ENCODE measurements at places on chromosomes 12 and 14.

- no peak for DNase-seq
Measured at GRCh38 chr14:54589843-54590242, 22.9 kb downstream of the SAMD4A start.

DNA sequence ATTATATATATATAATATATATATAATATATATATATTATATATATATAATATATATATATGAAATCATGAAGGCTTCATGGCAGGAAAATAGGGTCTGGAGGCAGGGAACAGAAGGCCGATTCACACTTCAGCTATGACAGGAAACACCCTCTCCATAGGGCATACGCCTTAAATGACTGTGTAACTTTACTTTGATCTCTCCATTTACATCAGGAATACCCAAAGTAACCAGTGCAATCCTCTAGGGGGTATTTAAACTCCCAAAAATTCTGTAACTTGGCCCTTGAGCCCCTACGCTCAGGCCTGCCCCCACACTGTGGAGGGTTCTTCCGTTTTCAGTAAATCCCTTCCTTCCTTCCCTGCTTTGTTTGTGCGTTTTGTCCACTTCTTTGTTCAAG is 40.4 kb upstream of the PPP2R5C start:
- DNase-seq, result no peak

DNA sequence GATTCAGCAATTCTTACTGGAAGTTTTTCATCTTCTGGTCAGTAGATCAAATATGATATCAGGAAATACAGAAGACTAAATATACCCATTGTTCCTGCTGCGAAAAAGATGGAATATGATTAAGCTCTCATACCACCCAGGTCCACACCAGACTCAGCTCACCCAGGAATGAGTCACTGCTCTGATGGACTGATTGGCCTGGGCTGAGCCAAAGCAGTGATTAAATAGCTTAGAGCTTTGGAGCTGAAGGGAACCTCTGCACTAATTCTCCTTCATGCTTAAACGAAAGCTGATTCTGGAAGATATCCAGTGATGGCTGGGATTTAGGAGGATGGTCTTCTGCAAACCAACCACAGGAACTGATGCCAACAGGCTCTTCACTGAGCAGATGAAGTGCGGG is 62.0 kb upstream of the SYT1 start:
- DNase-seq, result no peak

DNA sequence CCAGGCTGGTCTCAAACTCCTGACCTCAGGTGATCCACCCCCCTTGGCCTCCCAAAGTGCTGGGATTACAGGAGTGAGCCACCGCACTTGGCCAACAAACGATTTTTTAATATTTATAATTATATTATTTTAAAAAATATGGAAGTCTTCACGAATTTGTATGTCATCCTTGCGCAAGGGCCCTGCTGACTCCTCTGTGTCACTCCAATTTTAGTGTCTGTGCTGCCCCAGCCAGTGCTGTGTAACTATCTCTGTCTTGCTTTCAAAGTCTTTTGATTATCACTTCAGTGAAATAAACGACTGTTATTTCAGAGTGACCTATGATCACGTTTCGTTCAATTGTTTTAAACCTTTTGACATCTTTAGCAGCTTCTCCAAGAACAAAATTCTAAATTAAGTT is 13.1 kb upstream of the MMP17 start:
- DNase-seq, result no peak

- no peak for DNase-seq
Measured at GRCh38 chr14:91606851-91607250, 96.7 kb upstream of the PPP4R3A start.

DNA sequence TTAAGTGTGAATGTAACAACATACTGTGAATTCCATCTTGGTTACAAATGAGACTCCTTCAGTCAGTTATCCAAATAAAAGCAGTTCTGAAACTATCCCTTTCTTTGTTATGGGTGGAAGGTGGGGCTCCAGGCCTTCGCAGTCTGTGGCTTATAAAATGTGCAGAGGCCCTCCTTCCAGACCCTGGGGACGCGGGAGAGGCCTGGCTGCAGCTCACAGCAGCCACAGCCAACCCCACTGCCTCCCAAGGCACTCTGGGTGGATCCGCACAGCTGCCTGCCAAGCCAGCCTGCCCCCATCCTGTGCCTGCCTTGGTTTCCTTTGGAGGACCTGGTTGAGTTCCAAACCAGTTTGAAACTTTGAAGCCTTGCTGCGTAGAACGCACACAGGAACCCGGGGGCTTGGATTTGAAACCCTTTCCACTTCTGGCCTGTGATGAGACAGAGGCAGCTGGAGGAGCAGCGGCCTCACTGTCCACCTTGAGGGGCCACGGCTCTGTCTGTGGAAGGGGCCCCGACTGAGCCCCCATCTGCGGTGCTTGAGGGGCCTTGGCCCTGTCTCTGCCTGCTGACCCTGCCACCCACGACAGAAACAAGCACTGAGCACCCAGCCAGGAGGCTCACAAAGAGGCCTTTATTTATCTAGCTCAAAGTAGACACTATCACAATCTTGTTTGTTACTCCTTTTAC is 30.4 kb downstream of the CCNK start:
- DNase-seq, result peak; percentile 53

DNA sequence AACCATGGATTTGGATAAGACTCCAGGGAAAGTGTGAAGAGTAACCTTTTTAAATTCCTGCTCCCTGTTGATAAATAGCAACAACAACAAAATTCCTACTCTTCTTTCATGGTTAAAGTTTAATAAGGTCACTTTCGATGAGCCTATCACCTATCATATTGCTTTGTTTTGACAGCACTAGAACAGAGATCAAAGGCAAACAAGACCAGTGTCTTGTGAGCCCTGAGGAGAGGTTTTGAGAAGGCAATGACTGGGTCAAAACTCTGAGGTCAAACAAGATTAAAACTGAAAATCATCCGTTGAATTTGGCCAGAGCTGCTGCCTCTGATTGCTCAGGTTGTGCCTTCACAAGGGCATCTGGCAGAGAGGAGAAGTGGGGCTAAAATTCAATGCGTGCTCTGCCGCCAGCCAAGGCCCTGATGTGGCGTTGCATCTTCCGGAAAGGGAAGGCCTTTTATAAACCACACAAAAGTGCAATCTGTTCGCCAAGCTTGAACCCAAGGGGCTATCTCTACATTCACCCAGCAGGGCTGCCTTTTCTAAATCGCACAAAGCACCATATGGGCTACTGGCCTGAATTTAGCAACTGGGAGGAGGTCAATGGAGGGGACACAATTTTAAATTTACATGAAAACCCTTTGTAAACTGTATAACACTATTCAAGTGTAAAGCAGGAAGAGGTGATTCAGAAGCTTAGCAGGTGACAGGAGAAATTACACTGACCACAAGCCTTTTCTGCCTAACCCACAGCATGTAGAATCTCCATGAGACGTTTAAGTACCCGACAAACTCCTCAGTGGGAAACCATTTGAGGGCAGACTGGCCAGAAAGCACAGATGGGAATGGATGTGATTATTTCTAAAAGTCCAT is 140.8 kb downstream of the DAD1 start:
- no peak for DNase-seq

DNA sequence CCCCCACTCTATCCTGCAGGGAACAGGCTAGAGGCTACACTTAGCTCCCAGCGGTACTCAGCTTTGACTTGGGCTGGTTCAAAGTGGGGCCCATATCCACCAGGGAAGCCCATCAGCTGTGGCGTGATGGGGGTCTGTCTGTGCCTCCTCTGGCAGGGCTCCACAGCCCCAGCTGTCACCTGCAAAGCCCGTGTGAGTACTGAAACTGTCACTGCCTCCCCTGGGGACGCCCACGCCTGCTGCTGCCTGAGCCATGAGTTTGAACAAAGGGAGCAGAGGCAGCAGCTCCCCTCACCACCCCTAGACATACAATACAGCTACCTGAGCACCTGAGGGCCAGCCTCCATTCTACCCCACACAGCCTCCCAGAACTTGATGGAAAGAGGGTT is 5.0 kb downstream of the REM2 start:
- no peak for DNase-seq

- DNase-seq, result no peak
Measured at GRCh38 chr14:24232645-24233537, at the start of gene GMPR2. TSS of gene GMPR2 (plus strand) at chr14:24232929. CDS start at chr14:24233254, 325 bp downstream.

GRCh38 chr14:77026166-77026929 is 2.2 kb downstream of the IRF2BPL start:
- DNase-seq, result no peak

- peak; percentile 16 for DNase-seq
Measured at GRCh38 chr14:57833323-57833722, 32.6 kb downstream of the SLC35F4 start.

GRCh38 chr12:53067074-53067992 is 11.9 kb downstream of the SPRYD3 start:
- DNase-seq, result no peak

- no peak for DNase-seq
Measured at GRCh38 chr14:96166461-96167223, 38.0 kb upstream of the BDKRB2 start.

DNA sequence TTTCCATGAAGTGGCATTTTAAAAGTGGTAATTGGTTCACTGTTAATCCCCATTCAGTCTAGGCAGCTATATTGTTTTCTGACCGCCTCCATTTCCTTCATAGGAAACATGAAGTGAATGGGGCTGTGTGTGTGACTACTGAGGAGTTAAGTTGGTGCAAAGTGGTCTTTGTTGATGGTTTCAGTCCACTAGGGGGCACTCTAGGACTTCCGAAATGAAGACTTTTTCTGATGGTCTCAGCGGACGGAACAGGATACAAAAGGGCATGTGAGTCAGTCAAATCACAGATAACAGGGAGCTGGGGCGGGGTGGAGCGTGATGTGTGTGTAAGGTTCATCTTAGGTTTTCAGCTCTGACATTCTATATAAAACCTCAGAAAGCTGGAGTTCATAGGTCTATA is 240.1 kb upstream of the OR4E1 start:
- peak; percentile 50 for DNase-seq

- no peak for DNase-seq
Measured at GRCh38 chr12:109951751-109952150, 44.4 kb downstream of the GIT2 start.

GRCh38 chr12:48163150-48163747 is 5.9 kb upstream of the ASB8 start:
- no peak for DNase-seq

- DNase-seq, result no peak
Measured at GRCh38 chr12:119334430-119335170, at the start of gene CCDC60. TSS of gene CCDC60 (plus strand) at chr12:119334729. CDS start at chr12:119335177, 448 bp downstream.

GRCh38 chr12:49965836-49966235 is 4.2 kb downstream of the AQP5 start:
- DNase-seq, result no peak

- no peak for DNase-seq
Measured at GRCh38 chr12:62873116-62873825, 61.7 kb downstream of the PPM1H start.

DNA sequence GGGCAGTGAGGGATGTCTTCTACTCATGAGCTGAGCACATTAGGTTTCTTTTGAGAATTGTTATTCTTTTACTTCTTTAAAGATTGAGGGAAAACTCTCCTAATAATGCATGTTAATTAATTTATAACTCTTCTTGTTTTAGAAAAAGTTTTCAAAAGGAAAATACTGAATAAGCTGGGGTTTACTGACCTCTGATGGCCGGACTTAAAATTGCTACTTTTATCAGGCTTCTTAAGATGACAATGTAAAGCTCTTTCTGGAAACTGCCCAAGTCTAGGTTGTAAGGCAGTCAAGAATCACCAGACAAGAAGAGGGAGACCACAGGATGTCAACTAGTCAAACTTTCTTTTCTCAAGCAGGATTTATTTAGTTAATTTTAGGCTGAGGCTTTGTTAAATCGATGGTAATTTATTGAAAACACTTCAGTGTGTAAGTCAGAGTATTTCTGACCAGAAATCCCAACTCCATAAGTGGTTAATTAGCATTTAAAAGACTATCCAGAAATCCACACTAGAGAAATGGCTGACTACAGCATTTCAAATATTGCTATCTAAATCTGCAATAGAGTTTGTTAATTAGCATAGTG is 82.1 kb downstream of the AVPR1A start:
- DNase-seq, result no peak

DNA sequence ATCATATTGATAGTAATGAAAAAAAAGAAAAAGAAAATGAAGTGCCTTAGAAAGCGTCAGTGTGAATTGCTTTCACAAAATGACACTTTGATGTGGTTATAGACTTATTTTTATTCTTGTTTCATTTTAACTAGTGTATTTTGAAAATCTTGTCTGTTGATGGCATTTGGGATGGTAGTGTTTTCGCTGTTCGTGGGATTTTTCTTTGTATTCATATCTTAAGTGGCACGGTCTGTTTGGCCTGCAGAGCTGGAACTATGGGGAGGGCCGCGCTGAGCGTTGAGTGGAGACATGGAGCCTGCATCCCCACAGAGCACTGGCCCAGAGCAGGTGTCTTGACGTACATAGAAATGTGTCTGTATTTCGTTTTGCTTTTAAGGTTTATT is 61.6 kb downstream of the WDR20 start:
- no peak for DNase-seq

GRCh38 chr12:80756875-80757274 is 40.2 kb downstream of the MYF5 start:
- no peak for DNase-seq

- no peak for DNase-seq
Measured at GRCh38 chr12:92469837-92470236, 233.0 kb upstream of the PLEKHG7 start.

- DNase-seq, result no peak
Measured at GRCh38 chr14:80522411-80522810, 311.1 kb upstream of the DIO2 start.

- no peak for DNase-seq
Measured at GRCh38 chr12:126342866-126343265, 1277.6 kb downstream of the AACS start.

DNA sequence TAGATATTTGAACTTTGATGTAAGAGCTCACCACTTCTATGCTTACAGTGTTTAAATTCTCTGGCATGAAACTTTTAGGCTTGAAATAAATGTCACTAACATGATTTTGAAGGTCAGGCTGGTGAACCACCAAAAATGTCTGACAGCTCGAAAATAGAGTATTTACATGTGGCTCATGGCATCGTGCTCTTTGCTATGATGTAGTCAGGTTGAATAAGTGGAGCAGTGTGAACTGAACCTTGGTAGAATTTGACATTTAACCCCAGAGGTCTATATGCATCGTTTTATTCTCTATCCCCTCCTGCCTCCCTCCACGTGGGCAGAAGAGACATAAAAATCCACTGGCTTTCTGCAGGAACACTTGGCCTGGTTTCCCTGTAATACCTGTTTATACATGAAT is 369.7 kb upstream of the ATP2B1 start:
- no peak for DNase-seq

DNA sequence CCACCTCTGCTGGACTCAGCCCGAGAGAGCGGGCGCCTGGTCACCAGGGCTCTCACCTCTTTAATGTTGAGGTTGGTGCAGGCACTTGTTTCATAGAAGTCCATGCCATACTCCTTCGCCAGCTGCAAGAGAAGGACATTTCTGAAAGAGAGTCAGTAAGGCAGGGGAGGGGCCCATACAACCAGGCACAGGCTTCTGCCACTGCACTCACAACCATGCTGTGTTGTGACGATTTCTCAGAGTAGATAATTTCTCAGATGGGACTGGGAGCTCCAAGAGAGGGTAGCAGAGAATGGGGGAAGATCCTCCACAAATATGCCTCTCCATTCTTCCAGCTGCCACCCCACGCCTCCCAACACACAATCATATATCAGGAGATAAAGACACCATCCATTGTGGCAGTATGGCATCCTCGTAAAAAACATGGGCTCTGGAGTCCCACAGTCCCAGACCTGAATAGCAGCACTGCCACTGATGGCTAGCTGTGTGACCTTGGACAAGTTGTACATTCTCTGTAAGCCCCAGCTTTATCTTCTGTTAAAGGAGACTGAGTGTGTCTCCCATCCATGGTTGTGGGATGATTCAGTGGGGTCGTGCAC is 6.2 kb upstream of the GPX2 start:
- no peak for DNase-seq

GRCh38 chr12:6076776-6077691 is 47.4 kb downstream of the VWF start:
- DNase-seq, result no peak

GRCh38 chr14:88631091-88631490 is 68.3 kb downstream of the ZC3H14 start:
- DNase-seq, result no peak
